ENCODE measurements at places on chromosomes 1 and 21.

GRCh38 chr1:165485716-165486115, 40.8 kb upstream of the RXRG start:
- no peak for DNase-seq

GRCh38 chr1:28592321-28593071, 431 bp downstream of the RAB42 start:
- no peak for DNase-seq

- no peak for DNase-seq
Measured at GRCh38 chr1:111671852-111672251, 52.3 kb downstream of the RAP1A start.

GRCh38 chr1:93448983-93449804, 1.3 kb downstream of the FNBP1L start:
- DNase-seq, result no peak

- no peak for DNase-seq
Measured at GRCh38 chr1:29912425-29912824, 676.1 kb downstream of the PTPRU start.

DNA sequence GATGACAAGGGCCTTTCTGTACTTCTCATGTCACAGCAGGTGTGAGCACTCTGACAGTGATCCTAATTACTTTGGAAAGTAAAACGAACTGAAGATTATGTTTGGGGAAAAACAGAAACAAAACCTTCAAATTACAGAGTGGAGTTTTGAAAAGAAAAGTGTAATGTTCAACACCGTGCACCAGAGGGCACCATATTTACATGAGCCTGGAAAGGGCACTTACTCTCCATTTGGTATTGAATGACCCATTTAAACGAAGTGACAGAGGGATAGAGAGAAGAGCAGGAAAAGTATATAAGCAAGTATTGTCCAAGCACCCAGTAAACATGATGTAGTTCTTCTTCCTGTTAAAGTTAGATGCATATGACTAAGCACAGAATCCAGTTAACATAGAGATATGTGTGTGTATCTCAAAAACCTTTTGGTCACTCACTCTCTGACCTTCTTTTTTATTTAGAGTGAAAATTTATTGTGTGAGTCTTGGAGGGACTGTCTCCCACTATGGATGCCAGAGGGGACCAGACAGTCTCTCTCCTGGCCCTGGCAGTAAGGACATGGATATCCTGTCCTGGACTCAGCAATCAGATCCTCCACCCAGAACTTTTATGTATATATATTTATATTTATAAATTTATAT, 3.8 kb upstream of the RGSL1 start:
- no peak for DNase-seq

DNA sequence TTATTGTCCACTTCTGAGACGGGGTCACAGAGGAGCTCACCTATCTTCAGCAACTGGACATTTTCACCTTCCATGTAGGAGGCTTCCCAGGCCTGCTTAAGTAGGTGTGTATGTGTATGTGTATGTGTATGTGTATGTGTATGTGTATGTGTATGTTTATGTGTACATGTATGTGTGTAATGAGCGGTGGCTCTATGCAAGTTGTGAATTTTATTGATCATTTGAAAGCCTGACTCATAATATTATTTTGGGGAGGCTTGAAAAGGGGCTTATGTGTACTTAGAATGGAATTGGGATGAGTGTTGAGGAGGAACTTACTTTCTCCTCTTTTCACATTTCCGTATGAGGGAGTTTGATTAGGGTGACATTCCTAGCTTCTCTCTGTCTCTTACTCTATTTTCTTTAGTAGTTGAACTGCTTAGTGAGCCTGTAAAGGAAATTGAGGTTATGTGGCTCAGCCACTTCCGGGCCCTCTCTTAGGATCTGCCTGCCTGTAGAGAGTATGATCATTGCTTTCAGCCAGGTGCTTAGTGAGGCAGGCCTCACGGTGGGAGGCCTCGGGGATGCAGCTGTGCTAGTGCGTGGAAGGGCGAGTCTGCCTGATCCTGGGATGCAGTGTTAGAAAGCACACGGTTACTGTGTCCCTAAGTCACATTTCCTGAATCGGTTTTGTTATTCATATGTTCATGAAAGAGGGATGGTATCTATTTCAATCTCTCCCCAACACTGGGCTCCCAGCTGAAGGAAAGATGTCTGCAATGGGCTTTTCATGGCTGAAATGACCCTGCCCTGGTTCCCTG, 61.0 kb downstream of the IER5 start:
- no peak for DNase-seq

GRCh38 chr1:201356701-201357100, 20.8 kb downstream of the TNNT2 start:
- no peak for DNase-seq

GRCh38 chr1:118154220-118154619, 30.8 kb downstream of the SPAG17 start:
- DNase-seq, result no peak

DNA sequence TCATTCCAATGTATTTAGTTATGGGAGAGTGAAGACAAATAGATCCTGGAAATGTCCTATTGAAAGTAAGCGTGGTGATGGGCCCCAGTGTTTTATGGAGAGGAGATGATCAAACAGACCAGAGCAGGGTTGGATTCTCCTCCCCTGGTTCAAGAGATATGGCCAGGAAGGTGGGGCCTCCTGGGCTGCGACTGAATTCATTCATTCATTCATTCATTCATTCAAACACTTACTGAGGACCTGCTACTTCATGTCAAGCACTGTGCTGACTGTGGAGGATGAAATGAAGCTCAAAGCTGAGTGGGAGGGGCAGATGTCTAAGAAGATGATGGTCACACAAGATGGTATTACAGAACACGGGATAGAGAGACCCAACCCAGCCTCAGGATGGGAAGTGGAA, 71.5 kb upstream of the TNR start:
- no peak for DNase-seq

DNA sequence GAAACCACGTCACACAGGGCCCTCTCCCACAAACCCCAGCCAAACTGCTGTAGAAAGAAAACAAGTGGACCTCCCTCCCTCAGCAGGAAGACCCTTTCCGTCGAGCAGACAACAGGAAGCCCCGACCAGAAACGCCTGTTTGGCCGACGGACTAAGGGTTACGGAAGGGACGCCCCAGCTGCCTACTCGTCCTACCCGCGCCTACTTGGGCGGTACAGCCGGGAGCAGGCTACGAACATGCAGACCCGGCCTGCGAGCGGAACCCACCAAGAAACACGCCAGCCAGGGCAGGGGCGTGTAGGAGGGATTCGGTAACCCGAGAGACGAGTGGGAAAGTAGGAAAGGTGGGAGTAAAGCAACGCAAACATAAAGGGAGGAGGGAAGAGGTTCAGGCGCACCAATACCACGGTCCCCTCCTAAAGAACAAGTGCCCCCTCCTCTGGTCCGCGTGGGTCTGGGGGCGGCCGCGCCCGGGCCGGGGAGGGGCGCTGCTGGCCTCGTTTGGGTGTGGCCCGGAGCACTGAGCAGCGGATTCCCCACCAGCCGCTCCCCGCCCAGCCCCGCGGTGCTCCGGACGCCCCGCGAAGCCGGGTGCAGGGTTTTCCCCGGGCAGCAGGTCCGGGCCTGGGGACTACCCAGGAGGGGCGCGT, 450 bp downstream of the S100A10 start:
- DNase-seq, result no peak

GRCh38 chr1:178725466-178726086, 532 bp downstream of the RALGPS2 start:
- DNase-seq, result peak; percentile 46

DNA sequence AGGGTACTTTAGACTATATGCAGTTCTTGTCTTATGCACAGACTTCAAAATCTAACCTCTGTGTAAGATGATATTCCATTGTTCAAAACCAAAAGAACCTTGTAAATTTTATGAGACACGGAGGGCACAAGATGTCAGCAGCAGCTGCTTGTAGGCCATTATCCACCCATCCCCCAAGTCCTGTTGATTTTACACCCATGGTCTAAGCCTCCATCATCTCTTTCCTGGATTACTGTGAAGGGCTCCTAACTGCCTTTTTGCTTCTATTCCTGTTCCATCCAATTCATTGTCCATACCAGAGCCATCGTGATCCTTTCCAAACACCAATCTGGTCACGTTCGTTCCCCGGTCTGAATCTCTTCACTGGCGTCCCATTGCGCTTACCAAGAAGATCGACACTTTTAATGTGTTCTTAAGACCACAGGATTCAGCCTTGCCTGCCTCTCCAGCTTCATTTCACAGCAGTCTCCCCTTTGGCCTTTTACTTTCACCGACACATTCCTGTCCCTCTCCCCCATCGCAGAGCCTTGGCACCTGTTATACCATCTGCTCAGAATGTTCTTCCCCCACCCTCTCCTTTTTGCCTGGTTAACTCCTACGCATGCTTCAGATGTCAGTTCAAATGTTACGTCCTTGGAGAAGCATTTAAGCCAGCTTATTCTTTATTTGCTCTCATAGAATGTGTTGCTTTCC, 107.3 kb upstream of the POU3F1 start:
- DNase-seq, result no peak

- no peak for DNase-seq
Measured at GRCh38 chr21:25409978-25410377, 197.3 kb downstream of the MRPL39 start.

Measured in dorsolateral prefrontal cortex (tissue), 122 donors.